Activated naive CD8-positive, alpha-beta T cell treated with anti-CD3 and anti-CD28 coated beads for 36 hours (primary cell): ENCODE measurements at places on chromosomes 11 and 22. TPM values are rescaled to one million over a fixed set of nuclear protein-coding genes. Genes with fewer than 3 reads are reported as not detected.

The PI4KA gene
- total RNA-seq, result 51.3 TPM

The GSTT2B gene
- not detected for total RNA-seq

The ANGPTL5 gene
- not detected for total RNA-seq

The HEPN1 gene
- total RNA-seq, result not detected

The TIRAP gene
- 5.2 TPM for total RNA-seq

The P4HA3 gene
- total RNA-seq, result not detected

The PDE2A gene
- total RNA-seq, result 0.37 TPM

DNA sequence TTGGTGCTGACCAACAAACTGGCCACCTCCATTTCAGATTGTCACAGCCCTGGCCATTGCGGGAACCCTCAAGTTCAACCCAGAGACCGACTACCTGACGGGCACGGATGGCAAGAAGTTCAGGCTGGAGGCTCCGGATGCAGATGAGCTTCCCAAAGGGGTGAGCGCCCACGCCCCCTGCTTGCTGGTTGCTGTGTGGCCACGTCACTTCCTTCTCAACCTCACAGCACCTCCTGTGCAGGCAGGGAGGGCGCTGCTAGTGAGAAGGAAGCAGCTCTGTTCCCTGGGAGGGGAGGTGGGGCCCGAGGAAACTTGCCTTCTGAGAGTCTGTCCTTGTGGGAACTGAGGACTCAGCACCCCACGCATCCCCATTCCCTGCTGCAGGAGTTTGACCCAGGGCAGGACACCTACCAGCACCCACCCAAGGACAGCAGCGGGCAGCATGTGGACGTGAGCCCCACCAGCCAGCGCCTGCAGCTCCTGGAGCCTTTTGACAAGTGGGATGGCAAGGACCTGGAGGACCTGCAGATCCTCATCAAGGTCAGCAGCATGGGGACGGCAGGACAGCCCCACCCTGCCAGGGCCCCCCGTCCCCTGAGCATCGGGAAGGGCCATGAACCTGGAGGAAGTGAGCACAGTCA lies 19.3 kb downstream of the POLR3H start:
- H3K4me1 ChIP-seq, result peaks cover 14% of the 10 kb centered on the region
- peak; percentile 69 for DNase-seq
- H3K27ac ChIP-seq, result peak overlapping the region; percentile 81

DNA sequence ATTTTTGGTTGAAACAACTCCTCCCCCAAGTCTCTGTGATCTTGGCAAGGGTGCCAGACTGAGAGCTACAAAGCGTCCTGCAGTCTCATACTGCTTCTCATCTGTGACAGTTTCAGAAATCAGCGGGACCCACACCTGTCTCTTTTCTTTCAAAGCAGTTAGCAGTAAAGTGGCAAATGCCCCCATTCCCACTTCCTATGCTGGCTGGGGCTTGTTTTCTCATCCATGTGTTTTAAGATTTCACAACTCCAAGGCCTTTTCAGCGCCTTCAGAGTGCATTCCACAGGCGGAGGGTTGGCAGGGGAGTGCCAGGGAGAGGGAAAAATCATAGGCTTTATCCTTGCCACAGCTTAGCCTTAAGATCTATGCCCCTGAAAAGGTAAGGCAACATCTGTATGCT lies 493.5 kb downstream of the OPCML start:
- no peak overlapping the region for H3K4me3 ChIP-seq
- no peaks in the 10 kb centered on the region for H3K36me3 ChIP-seq

GRCh38 chr11:74276581-74276980 lies 34.9 kb downstream of the P4HA3 start:
- H3K36me3 ChIP-seq, result no peaks in the 10 kb centered on the region
- H3K27me3 ChIP-seq, result peaks cover 3% of the 10 kb centered on the region
- DNase-seq, result no peak
- no peaks in the 10 kb centered on the region for H3K4me1 ChIP-seq
- no peak overlapping the region for H3K27ac ChIP-seq
- no peak overlapping the region for H3K4me3 ChIP-seq

GRCh38 chr11:3894128-3894731 lies 38.8 kb downstream of the STIM1 start:
- H3K4me3 ChIP-seq, result peak overlapping the region; percentile 11
- DNase-seq, result peak; percentile 38
- no peaks in the 10 kb centered on the region for H3K27me3 ChIP-seq
- peaks cover 20% of the 10 kb centered on the region for H3K36me3 ChIP-seq

DNA sequence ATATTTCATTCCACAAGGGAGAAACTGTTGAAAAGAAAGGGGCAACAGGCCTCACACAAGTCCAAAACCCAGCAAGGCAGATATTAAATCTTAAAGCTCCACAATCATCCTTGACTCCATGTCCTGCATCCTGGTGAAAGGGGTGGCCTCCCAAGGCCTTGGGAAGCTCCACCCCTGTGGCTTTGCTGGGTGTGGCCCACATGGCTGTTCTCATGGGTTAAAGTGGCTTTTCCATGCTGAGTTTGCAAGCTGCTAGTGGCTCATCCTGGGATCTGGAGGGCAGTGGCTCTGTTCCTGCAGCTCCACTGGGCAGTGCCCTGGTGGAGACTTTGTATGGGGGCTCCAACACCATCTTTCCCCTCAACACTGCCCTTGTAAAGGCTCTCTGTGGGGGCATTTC lies 106.4 kb downstream of the CTNND1 start:
- DNase-seq, result no peak
- no peak overlapping the region for H3K27ac ChIP-seq
- H3K27me3 ChIP-seq, result no peaks in the 10 kb centered on the region
- H3K4me1 ChIP-seq, result no peaks in the 10 kb centered on the region
